ENCODE measurements at places on chromosomes 16 and 17. TPM values are rescaled to one million over a fixed set of nuclear protein-coding genes. Genes with fewer than 3 reads are reported as not detected.

TRAF4 gene
- 51.9 TPM for polyA plus RNA-seq

PLA2G10 gene
- 10.1 TPM for polyA plus RNA-seq

USB1 gene
- polyA plus RNA-seq, result 72.7 TPM

RNF157 gene
- 1.4 TPM for polyA plus RNA-seq

CLEC19A gene
- polyA plus RNA-seq, result 0.02 TPM

RAB37 gene
- 6.0 TPM for polyA plus RNA-seq

DNA sequence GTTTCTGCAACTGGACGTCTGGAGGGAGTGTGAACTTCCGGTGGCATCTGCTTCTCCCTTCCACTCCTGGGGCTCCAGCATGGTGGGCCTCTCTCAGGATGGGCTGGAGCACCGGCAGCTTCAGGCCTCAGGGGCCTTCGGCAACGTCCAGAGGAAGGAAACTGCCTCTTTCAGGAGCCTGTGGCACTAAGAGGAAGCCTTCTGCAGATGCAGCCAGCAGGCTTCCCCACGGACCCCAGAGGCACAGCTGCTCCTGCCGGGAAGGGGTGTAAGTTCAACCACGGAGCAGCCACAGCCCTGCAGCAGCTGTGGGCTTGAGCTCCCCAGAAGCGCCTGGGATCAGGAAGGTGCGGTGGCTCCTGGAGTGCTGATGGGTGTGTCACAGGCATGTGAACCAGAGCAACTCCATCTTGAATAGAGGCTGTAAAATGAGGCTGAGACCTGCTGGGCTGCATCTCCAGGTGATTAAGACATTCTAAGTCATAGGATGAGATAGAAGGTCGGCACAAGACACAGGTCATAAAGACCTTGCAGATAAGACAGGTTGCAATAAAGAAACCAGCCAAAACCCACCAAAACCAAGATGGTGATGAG, 50.8 kb upstream of the KLHDC4 start:
- no peaks in the 10 kb centered on the region for H3K4me1 ChIP-seq
- no peaks in the 10 kb centered on the region for H3K36me3 ChIP-seq
- H3K27me3 ChIP-seq, result no peaks in the 10 kb centered on the region
- no peak overlapping the region for H3K4me3 ChIP-seq

GRCh38 chr17:4658478-4659305, 17.2 kb upstream of the ALOX15 start:
- no peaks in the 10 kb centered on the region for H3K36me3 ChIP-seq
- H3K4me1 ChIP-seq, result no peaks in the 10 kb centered on the region
- H3K4me3 ChIP-seq, result no peak overlapping the region
- H3K27me3 ChIP-seq, result peaks cover 3% of the 10 kb centered on the region
- no peak overlapping the region for H3K27ac ChIP-seq

GRCh38 chr16:16934660-16935059, 536.1 kb downstream of the XYLT1 start:
- DNase-seq, result no peak
- no peaks in the 10 kb centered on the region for H3K27me3 ChIP-seq
- no peaks in the 10 kb centered on the region for H3K4me1 ChIP-seq
- no peak overlapping the region for H3K4me3 ChIP-seq
- no peak overlapping the region for H3K27ac ChIP-seq

GRCh38 chr16:24018485-24018884, 182.7 kb downstream of the PRKCB start:
- no peak overlapping the region for H3K4me3 ChIP-seq
- no peaks in the 10 kb centered on the region for H3K4me1 ChIP-seq
- no peak overlapping the region for H3K27ac ChIP-seq
- peaks cover 2% of the 10 kb centered on the region for H3K36me3 ChIP-seq
- no peaks in the 10 kb centered on the region for H3K27me3 ChIP-seq
- peak; percentile 17 for DNase-seq

DNA sequence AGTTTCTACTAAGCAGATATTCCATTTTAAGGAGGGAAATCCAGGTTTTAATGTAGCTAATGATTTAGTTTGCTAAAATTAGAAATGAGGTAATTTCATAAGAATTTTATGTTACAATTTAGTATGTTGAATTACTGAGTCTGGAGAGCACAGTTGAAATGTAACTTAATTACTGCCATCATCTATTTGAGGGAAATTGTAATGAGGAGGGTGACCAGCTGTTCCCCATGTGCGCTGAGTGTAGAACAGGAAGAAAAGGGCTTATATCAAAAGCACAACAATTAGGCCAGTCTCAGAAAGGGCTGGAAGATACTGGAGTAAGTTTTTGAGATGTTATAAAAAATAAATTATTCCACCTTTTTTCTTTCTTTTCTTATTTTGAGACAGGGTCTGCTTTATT, 735.1 kb upstream of the GOT2 start:
- no peak overlapping the region for H3K27ac ChIP-seq
- no peak overlapping the region for H3K4me3 ChIP-seq
- no peaks in the 10 kb centered on the region for H3K27me3 ChIP-seq
- no peaks in the 10 kb centered on the region for H3K36me3 ChIP-seq
- H3K4me1 ChIP-seq, result no peaks in the 10 kb centered on the region

DNA sequence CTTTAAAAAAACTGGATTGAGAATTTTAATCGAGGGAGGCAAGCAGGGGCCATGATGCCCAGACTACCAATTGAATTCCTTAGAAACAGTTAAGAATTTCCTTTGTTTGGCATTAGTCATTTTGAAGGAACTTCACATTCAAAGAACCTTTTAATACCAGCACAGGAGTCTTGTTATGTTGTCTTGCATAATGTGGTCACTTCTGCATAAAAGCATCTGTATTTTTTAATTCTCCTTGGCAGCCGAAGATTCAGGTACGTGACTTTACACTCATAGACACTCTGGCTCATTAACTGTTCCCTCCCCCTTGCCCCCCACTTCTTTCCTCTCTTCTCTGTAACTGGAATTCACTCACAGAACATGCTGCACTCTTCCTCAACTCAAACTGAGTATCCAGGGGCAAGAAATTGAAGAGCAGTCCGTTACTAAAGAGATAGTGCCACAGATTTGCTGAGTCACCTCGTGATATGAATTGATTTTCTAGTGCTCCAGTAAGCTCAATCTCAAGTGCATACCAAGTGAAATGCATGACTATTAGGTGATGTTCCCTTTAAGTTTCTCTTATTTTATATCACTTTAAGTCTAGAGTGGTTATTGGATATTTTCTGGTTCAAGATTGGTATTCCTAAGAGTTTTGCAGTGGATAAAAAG, 572.2 kb upstream of the SOX9 start:
- DNase-seq, result no peak
- no peaks in the 10 kb centered on the region for H3K4me1 ChIP-seq
- H3K36me3 ChIP-seq, result no peaks in the 10 kb centered on the region
- no peak overlapping the region for H3K27ac ChIP-seq
- no peak overlapping the region for H3K4me3 ChIP-seq

DNA sequence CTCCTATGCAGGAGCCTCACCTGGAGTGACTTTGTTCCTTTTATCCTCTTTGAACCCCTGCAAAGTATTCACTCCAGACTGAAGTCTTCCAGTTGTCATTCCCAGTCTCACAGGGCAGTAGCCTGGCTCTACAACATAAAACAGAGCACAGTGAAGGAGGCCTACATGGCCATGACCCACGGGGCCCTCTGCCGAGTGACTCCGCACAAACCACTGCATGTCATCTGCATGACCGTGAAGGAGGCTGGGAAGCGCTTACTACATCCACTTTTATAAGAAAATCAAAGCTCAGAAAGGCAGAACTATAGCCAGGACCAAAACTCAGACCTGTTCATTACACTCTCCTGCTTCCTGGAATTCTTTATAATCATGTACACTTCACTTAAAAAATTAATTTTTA, 42.5 kb downstream of the BRD7 start:
- H3K4me3 ChIP-seq, result no peak overlapping the region
- H3K4me1 ChIP-seq, result no peaks in the 10 kb centered on the region
- no peak overlapping the region for H3K27ac ChIP-seq
- H3K27me3 ChIP-seq, result no peaks in the 10 kb centered on the region

GRCh38 chr16:55351936-55352335, 27.9 kb downstream of the IRX6 start:
- H3K4me3 ChIP-seq, result no peak overlapping the region
- H3K27me3 ChIP-seq, result no peaks in the 10 kb centered on the region
- no peak overlapping the region for H3K27ac ChIP-seq
- no peak for DNase-seq

GRCh38 chr17:76683921-76684745, 26.6 kb downstream of the MXRA7 start:
- no peak overlapping the region for H3K27ac ChIP-seq
- no peak overlapping the region for H3K4me3 ChIP-seq
- no peaks in the 10 kb centered on the region for H3K36me3 ChIP-seq
- DNase-seq, result no peak
- H3K4me1 ChIP-seq, result peaks cover 11% of the 10 kb centered on the region

DNA sequence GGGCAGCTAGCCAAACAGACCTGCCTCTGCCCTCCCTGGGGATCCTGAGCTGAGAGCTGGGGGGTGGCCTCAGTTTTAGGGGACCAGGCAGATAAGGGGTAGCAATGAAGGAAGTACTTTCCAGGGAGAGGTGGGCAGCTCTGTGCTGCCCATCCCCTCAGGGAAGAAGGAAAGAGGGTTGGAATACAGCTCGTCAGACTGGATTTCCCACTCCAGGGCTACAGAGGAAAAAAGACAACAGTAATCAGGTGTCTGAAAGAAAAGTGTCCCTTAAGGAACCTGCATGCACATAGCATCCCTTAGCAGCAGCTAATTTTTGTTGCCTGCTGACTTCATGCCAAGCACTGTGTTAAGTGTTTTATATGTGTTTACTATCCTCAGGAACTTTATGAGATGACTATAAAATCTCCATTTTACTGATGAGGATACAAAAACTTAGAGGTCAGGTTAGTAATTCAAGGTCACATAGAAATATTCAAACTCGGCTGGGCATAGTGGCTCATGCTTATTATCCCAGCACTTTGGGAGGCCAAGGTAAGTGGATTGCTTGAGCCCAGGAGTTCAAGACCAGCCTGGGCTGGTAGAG, 3.2 kb upstream of the MRPL58 start:
- no peak overlapping the region for H3K27ac ChIP-seq
- H3K4me3 ChIP-seq, result no peak overlapping the region
- H3K36me3 ChIP-seq, result no peaks in the 10 kb centered on the region
- peaks cover 23% of the 10 kb centered on the region for H3K4me1 ChIP-seq
- DNase-seq, result peak; percentile 30
- no peaks in the 10 kb centered on the region for H3K27me3 ChIP-seq

DNA sequence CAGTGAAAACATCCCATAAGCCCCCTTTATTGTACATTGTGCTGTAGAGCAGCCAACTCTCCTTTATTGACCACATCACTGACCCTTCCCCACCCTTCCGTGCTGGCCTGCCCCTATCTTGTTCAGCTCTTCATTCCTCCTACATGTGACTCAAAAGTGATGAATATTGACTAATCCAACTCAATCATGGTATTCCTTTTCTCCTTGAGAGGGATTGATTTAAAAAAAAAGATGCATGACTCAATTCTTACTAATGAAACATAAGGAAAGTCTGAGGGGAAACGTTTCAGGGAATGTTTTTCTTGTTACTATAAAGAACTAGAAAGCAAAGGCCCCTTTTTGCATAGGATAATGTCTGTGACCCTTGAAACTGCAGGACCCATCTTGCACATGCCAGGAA, 125.2 kb upstream of the SOX9 start:
- no peak overlapping the region for H3K27ac ChIP-seq
- H3K4me3 ChIP-seq, result no peak overlapping the region
- DNase-seq, result no peak
- H3K4me1 ChIP-seq, result no peaks in the 10 kb centered on the region

GRCh38 chr16:50555952-50556673, 7.9 kb downstream of the NKD1 start:
- no peak overlapping the region for H3K4me3 ChIP-seq
- H3K27ac ChIP-seq, result no peak overlapping the region
- no peaks in the 10 kb centered on the region for H3K36me3 ChIP-seq
- no peak for DNase-seq
- no peaks in the 10 kb centered on the region for H3K27me3 ChIP-seq

- H3K4me3 ChIP-seq, result no peak overlapping the region
- DNase-seq, result no peak
- no peaks in the 10 kb centered on the region for H3K4me1 ChIP-seq
- H3K27me3 ChIP-seq, result no peaks in the 10 kb centered on the region
- no peaks in the 10 kb centered on the region for H3K36me3 ChIP-seq
These were observed 5.4 kb downstream of the ABCA9 start for GRCh38 chr17:69055334-69055733.

- no peak overlapping the region for H3K27ac ChIP-seq
- no peaks in the 10 kb centered on the region for H3K4me1 ChIP-seq
- H3K36me3 ChIP-seq, result no peaks in the 10 kb centered on the region
- DNase-seq, result no peak
- H3K27me3 ChIP-seq, result no peaks in the 10 kb centered on the region
These were observed 56.3 kb upstream of the HS3ST4 start for GRCh38 chr16:25635454-25635853.

DNA sequence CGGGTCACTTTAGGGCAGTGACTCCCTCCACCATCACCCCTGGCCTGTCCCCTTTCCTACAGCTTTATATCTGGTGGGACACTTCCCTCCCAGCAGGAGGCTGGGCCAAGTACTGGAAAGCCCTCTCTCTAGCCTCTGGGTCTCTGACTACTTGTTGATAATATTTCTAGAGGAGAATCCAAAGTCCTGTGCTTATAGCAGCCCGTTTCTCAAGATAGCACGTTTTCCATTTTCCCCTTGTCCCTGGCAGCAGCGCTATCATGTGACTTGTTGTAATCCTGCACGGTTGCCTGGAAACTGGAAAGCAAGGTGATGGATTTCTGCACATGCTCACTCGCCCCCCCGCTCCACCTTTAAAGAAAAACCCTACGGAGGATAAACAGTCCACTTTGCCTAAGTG, 3.3 kb upstream of the AXIN2 start:
- H3K36me3 ChIP-seq, result no peaks in the 10 kb centered on the region
- H3K27ac ChIP-seq, result no peak overlapping the region
- DNase-seq, result peak; percentile 90
- no peak overlapping the region for H3K4me3 ChIP-seq
- no peaks in the 10 kb centered on the region for H3K4me1 ChIP-seq

- H3K4me1 ChIP-seq, result no peaks in the 10 kb centered on the region
- H3K27ac ChIP-seq, result no peak overlapping the region
- no peak overlapping the region for H3K4me3 ChIP-seq
- no peaks in the 10 kb centered on the region for H3K36me3 ChIP-seq
- no peak for DNase-seq
These were observed 1.4 kb upstream of the KRT222 start for GRCh38 chr17:40666331-40666730.

DNA sequence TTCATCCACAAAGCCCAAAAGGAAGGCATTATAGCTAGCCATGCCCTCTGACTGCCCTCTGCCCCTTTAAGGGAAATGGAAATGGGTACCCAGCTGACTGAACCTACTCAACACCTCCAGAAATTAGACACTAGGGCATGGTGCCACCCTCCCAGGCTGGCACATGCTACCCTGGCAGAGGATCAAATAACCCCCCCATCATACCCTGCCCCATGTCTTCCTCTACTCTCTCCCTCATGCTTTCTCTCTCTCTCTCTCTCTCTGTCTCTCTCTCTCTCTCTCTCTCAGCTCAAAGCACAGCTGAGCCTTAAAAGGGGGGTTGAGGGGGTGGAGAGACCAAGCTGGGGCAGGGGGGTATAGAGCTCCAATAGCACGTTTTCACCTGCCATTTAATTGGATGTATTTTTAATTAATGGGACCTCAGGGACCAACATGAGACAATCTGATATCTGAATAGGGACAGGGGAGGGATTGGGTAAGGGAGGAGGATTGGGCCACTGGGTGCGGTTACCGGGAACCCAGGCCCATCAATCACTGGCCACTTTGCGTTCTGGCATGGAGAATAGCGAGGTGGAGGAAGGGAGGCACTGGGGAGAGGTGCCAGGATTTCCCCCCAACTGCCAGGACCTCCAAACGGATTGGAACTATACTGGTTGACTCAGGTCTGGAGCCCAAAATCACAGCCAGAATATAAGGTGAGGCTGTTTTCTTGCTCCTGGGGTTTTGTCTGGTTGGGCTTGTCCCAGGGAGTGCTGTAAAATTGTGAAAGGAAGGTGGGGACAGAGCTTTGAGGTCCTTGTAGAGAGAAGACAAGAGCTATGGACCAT, 57.8 kb downstream of the NEUROD2 start:
- H3K27me3 ChIP-seq, result no peaks in the 10 kb centered on the region
- H3K36me3 ChIP-seq, result peaks cover 7% of the 10 kb centered on the region
- peaks cover 5% of the 10 kb centered on the region for H3K4me1 ChIP-seq
- no peak overlapping the region for H3K4me3 ChIP-seq
- DNase-seq, result no peak
